SW 1271 (cell line): ENCODE measurements at places on chromosomes 4 and X.

- DNase-seq = no peak
Measured at GRCh38 chrX:139639253-139639652, 68.7 kb downstream of the MCF2 start.

GRCh38 chr4:111773858-111774257 is 371.4 kb upstream of the FAM241A start:
- DNase-seq = no peak

DNA sequence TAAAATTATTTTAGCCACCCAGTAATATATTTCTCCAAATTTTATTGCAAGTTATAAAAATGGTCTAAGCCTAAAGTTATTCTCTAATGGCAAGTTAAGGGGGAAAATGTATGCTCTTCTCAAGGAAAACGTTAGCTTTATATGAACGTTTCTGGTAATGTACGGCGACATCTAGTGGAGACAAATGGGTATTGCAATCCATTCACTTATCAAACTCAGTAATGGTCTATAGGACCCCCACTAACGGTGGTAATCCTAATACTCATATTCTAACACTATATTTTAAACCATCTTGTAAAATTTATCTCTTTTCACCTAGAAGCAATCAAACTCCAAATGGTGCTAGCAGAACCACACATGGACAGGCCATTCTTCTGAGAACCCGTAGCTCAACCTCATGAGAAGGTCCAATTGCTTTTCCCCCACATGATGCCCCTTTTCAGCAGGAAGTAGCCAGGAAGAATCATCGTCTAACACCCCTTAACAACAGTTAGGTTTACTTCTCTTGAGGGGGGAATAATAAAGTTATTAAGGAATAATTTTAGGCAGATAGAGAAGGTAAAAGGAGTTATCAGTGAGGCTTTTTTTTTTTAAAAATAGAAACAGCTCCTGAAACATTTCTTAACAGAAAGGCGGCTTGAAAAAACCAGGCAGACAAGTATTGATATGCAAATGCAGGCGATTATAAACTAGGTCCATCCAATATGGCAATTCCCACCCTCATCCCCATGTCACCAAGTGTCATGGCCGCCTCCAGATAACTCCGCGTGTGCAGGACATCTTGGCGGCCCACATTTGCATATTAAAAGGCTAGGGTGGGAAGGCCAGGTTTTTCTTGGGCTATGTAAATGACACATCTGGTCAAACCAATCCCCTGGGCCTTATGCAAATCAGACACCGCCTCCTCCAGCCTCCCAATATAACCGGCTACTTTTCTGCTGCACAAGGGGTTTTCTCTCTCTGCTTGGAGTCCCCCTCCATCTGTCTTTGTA is 35.0 kb downstream of the NUDT11 start:
- peak; percentile 7 for DNase-seq

GRCh38 chr4:145720656-145721055 is 40.7 kb downstream of the C4orf51 start:
- no peak for DNase-seq

- DNase-seq = no peak
Measured at GRCh38 chr4:150283689-150284088, 205.4 kb downstream of the DCLK2 start.

- DNase-seq = no peak
Measured at GRCh38 chrX:20042221-20042620, 51.4 kb upstream of the BCLAF3 start.

- no peak for DNase-seq
Measured at GRCh38 chr4:189592890-189593289, 347.8 kb upstream of the FRG1 start.

GRCh38 chrX:50818986-50819385 is 5.0 kb upstream of the SHROOM4 start:
- no peak for DNase-seq

DNA sequence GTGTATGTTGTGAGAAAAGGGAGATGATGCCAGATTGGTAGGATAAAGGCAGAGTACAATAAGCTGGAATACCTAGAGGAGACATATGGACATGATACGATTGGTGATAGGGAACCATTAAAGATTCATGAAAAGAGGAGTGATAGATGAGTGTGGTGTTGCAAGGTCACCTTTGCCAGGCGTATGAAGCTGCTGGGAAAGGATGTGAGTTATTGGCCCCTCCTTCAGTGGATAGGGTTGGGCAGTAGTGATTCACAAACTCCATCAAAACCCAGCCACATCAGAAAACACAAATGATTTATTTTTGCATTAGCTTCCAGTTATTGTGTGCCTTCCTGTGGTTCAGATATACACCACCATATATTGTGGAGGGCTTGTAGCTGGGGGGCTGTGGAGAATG is 34.3 kb downstream of the TMEM164 start:
- DNase-seq = no peak

GRCh38 chr4:177222781-177223180 is 86.9 kb upstream of the NEIL3 start:
- DNase-seq = no peak

DNA sequence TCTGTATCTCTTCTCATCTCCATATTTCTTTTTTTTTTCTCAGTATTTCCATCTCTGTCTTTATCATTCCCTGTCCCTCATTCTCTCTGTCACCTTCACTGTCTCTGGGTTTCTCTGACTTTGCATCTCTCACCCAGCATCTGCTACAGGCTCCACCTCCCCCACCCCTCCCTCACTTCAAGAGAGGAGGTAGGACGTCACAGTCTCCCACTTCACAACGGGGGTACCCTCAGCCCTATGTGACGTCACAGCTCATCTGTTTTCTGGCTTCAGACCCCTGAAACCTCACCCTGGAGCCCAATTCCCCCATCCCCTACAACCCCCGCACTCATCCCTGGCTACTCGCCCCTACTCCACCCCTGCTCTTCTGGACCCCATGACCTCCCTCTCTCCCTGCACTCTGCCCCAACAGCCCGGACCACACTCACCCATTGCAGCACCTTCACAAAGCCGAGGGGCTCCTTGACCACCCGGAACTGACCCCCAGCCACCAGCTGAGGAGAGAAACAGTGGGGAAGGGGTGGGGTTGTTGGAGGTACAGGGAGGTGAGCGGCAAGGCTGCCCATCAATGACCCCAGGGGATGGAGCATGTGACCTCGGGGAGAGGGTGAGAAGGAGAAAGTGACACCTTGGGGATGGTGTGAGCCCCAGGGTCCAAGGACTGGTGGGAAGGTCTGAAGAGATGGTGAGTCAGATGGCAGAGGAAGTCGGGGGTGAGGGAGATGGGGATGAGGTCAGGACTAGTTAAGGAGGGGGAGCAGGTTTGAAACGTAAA is 1.3 kb downstream of the SYP start:
- DNase-seq = no peak

GRCh38 chr4:111266937-111267336 is 644.1 kb upstream of the PITX2 start:
- no peak for DNase-seq

DNA sequence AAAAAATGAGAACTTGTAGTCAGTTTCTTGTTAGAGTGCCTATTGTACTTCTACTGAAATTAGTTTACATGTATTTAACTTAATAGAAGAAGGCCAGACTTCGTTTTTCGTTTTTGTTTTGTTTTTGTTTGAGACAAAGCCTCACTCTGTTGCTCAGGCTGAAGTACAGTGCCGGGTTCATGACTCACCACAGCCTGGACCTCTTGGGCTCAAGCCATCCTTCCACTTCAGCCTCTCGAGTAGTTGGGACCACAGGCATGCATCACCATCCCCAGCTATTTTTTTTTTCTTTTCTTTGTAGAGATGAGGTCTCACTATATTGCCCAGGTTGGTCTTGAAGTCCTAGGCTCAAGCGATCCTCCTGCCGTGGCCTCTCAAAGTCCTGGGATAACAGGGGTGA is 793.9 kb downstream of the ADGRL3 start:
- DNase-seq = no peak

GRCh38 chr4:82706349-82707000 is 92.1 kb downstream of the SCD5 start:
- no peak for DNase-seq

DNA sequence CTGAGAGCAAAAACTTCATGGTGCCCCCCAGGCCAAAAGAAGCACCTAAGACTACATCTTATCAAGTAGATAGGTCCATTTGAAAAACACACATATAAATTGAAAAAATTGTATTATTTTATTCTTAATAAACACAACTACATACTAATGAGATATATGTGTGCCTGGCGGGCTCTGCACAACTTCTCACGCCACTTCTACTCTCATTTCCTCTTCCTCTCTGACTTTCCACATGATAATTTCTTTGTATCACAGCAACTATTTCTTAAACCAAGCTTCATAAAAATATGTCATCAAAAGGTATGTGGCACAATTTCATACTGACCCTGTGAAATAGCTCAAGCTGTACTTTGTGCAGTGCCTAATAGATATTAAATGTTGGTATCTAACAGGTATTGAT is 10.7 kb upstream of the NPY2R start:
- no peak for DNase-seq

- no peak for DNase-seq
Measured at GRCh38 chrX:129606918-129607317, 47.8 kb downstream of the APLN start.

DNA sequence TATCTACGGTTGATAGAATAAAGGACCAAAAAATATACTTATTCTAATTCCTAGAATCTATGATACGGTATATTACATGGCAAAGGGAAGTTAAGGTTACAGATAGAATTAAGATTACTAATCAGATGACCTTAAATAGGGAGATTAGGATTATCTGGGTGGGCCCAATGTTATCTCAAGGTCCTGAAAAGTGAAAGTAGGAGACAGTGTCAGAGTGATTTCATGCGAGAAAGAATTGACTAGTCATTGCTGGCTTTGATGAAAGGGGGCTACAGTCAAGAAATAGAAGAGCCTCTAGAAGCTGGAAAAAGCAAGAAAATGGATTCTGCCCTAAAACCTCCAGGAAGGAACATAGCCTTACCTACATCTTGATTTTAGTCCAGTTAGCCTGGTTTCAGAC is 176.9 kb upstream of the PPP1R2C start:
- no peak for DNase-seq

GRCh38 chrX:39582091-39582490 is 515.7 kb downstream of the BCOR start:
- DNase-seq = no peak

- DNase-seq = no peak
Measured at GRCh38 chrX:129556806-129557315, 16.8 kb downstream of the OCRL start.

- no peak for DNase-seq
Measured at GRCh38 chr4:138728566-138728965, 287.0 kb upstream of the NOCT start.

DNA sequence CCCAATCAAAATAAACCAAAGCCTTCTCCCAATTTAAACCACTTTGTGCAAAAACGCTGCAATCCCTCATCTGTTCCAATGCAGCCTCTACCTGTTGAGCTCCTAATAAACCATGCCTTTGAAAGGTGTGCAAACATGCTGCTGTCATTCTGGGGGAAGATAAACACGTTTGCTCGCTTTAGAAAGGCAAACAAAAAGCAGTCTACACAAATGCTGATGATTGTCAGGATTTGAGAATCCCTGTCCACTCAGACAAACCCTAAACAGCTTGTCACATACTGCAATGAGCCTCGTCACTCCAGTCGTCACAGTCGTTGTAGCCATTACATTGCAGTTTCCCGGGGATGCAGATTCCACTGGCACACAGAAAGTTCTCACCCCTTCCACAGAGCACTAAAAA is 145.2 kb downstream of the CORIN start:
- no peak for DNase-seq

GRCh38 chrX:151359931-151360871 is 36.8 kb upstream of the VMA21 start:
- DNase-seq = no peak
